Airway epithelial cell (primary cell): ENCODE measurements at places on chromosomes 7 and 10. TPM values are rescaled to one million over a fixed set of nuclear protein-coding genes. Genes with fewer than 3 reads are reported as not detected.

The XRCC2 gene
- 4.3 and 6.1 TPM in 2 replicates for total RNA-seq

The HHEX gene
- total RNA-seq: 0.63 TPM in 1 of 2 replicates, not detected in the other

The MBL2 gene
- not detected in 2 replicates for total RNA-seq

The PTPN20 gene
- total RNA-seq: 0.63 and 4.2 TPM in 2 replicates

The CCAR1 gene
- total RNA-seq: 24.2 and 33.9 TPM in 2 replicates

The CTAGE15 gene
- 0.51 and 1.6 TPM in 2 replicates for total RNA-seq

The LBX1 gene
- not detected in 2 replicates for total RNA-seq

The OR2A5 gene
- total RNA-seq: not detected in 2 replicates

The SPACDR gene
- total RNA-seq: 0.14 TPM in 1 of 2 replicates, not detected in the other

The C10orf67 gene
- total RNA-seq: 0.28 TPM in 2 replicates
